ENCODE measurements at places on chromosomes 4 and X.

DNA sequence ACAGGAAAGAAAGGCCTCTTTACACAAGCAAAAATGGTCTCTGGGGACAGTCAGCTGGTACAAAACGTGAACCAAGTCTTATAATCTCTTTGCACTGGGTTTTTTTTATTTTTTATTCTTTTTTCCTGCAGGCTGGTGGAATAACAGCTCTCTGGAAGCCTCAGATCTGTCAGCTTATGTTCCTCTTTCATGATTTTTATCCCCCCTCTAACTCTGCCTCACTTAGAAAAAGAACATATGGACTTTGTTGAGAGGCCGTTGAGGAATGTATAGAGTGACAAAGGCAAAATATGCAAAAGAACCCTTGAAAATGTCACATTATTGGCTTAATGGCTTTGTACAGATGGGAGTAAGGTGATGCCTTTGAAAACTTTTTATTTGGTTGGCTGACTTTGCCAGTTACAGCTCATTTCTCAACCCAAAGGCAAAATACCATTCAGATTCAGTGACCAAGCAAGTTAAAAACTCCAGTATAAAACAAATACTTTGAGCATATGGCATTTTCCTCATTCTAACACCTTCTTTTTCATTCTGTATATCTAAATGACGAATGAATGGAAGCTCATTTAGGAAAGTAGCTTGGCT lies 111.1 kb downstream of the RNF150 start:
- DNase-seq = no peak

DNA sequence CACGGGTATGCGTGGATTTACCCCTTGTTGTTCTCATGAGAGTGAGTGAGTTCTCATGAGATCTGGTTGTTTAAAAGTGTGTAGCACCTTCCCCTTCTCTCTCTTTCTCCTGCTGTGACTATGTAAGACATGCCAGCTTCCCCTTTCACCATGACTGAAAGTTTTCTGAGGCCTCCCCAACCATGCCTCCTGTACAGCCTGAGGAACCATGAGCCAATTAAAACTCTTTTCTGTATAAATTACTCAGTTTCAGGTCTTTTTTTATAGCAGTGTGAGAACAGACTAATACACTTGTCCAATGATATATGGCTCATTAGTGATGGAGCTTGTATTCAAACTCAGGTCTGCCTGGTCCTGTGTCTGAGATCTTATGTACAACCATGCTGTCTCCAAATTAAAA lies 28.5 kb upstream of the RTL3 start:
- DNase-seq = peak; percentile 24

- DNase-seq = no peak
Measured at GRCh38 chrX:5842601-5843000, 386.1 kb downstream of the NLGN4X start.

DNA sequence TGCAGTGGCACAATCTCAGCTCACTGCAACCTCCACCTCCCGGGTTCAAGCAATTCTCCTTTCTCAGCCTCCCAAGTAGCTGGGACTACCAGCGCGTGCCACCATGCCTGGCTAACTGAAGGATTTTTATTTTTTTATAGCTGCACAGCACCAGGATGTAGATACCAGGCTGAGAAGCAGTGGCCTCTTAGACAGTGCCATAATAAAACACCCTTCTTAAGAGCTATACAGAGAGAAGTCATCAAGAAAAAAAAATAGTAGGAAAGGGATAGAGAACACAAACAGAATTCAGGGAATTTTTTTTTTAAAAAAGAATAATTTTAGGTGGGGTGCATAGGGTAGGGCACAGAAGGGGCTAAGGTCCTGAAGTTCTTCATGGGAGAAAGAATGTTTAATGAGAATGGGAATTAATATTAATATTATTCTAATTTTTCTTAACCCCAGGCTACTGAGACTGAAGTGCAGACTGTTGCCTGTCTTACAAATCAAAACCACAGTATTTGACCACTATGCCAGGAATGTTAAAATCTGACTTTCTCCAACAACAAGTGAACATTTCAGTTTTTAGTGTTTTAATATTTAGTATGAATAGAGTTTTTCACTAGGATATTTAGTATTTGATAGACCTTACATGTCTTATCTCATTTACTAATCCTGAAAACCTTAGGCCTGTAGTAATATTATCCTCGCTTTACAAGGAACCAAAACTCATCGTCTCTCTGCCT lies 146.7 kb downstream of the KCNIP4 start:
- DNase-seq = no peak

GRCh38 chrX:12080265-12080664 lies 58.0 kb upstream of the FRMPD4 start:
- DNase-seq = peak; percentile 3

GRCh38 chr4:165519591-165519990 lies 140.8 kb downstream of the CPE start:
- no peak for DNase-seq

- no peak for DNase-seq
Measured at GRCh38 chr4:185480016-185480732, 8.6 kb upstream of the CCDC110 start.

DNA sequence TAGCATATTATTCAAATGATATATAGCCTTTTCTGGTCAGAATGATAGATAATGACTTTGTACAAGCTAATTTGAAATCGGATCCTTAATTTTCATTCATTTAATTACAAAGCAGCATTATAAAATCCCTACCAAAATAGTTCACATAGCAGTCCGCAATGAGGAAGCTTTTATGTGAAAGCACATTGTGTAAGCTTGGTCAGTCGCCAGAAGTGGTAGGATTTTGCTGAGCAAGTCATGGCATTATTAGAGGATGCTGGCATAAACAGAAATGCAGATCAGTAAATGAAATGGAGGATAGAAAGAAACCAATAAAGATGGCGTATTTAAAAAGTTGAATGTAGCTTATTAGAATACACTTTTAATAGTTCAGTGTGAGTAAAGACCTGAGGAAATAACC lies 93.2 kb upstream of the DIAPH2 start:
- peak; percentile 23 for DNase-seq

DNA sequence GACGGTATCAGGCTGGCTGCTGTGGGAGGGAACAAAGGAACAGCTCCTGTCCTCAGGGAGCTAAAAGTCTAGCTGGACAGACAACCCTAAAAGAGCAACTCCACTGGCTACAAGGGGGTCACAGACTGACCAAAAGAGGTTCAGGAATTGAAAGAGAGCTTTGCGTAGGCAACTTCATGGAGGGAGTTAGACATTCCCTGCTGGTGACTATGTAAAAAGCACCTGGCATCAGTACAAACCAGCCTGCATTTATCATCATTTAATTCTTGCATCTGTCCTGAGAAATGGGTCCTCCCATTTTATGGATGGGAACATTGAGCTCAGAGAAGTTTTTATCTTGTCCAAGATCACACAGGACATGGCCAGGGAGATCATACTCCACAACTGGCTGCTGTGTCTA lies 1.4 kb upstream of the LGI2 start:
- no peak for DNase-seq

- DNase-seq = peak; percentile 43
Measured at GRCh38 chrX:41604766-41605543, 83.8 kb upstream of the GPR34 start.

- no peak for DNase-seq
Measured at GRCh38 chr4:4761128-4761982, 98.1 kb upstream of the MSX1 start.

GRCh38 chr4:175946472-175947116 lies 119.0 kb upstream of the WDR17 start:
- peak; percentile 47 for DNase-seq

DNA sequence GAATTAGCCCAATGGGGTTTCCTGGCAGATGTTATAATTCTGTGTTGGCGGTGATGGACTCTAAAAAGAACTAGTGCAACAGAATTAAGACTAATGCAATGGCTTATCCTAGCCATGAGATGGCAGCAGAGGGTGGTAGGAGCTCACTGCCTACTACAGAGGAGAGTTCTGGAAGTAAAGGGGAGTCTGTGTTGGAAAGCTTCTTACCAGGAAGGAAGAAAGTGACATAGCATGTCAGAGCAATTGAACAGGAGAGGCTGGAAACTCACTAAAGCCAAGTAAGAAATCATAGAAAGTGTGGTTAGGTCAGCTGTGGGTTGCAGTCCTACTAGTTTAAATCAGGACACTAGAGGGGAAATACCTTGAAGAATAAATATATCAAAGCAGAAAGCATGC lies 6.3 kb upstream of the TRPC5OS start:
- peak; percentile 32 for DNase-seq

DNA sequence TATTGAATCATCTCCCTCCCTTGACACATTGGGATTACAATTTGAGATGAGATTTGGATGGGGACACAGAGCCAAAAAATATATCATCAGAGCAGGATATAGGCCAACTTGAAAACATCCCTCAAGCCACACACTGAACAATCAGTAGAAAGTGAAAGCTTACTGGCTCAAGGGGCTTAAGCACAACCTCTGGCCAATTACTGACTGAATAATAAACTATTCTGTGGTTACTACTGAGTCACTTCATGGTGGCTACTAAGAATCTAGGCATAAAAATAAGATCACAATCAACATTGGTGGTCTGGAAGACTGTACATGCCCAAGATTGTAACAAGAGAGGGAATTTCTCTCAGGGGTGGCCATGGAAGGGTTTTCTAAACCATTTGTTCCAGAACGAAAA lies 27.4 kb upstream of the GPR174 start:
- no peak for DNase-seq

GRCh38 chrX:46754586-46755061 lies 4.3 kb downstream of the SLC9A7 start:
- DNase-seq = no peak

- no peak for DNase-seq
Measured at GRCh38 chr4:85688055-85688740, 213.2 kb downstream of the ARHGAP24 start.

GRCh38 chr4:85611661-85612060 lies 136.7 kb downstream of the ARHGAP24 start:
- DNase-seq = no peak

DNA sequence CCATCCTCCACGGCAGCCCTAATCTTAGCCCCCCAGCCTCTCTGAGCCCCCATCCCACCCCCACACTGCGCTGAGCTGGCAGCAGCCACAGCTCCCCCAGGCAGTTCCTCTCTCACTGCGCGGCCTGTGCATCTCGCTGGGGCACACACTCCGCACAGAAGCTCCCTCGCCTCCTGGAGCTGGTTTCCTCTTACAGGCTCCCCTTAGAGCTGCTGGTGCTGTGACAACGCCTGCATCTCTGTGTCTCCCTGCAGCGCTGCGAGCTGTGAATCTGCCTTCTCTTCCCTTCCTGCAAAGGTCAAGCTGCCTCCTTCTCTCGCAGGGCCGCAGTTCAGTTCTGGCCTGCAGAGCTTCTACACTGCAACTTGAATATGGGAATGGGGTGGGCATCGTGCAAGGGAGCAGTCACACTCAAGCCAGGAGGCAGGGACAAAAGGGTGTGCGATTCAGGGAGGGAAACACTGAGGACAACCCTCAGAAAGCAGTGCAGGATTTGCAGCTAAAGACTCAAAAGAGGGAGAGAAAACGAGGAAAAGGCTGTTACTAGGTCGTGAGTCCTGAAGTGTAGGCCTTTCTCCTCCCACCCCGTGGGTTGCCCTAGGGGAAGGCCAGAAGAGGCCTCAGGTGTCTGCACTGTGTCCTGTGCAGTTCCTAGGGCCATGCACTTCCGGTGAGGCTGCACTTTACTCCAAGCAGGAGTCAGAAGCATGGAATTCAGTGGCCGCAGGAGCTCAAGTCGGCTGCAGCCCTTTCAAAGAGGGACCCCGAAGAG lies 87.0 kb downstream of the BCOR start:
- no peak for DNase-seq

DNA sequence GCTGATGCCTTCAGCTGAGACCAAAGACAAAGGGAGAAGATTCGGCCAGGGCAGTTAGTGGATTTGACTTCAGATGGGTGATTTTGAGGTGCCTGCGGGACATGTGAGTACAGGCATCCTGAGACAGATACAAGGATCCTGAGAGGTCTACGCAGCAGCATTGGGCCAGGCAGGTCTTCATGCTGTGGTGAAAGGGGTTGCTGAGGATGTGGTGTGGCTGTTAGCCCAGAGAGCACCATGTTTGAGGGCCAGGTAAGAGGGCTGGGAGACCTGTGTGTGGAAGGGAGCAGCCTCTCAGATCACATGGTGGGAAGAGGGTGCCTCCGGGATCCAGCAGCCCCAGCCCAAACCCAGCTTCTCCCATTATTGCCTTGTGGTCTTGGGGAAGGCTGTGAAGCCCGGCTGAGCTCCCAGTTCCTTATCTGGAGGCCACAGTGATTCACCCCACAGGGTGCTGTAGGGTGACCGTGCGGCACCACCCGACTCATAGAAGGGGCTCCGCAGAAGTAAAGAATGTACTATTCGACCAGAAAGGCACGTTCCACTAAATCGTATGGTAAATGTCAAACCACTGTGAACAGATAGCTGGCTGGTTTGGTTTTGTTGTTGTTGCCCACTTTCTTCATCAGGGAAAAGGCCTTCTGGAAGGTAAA lies 27.7 kb upstream of the TADA2B start:
- DNase-seq = no peak

DNA sequence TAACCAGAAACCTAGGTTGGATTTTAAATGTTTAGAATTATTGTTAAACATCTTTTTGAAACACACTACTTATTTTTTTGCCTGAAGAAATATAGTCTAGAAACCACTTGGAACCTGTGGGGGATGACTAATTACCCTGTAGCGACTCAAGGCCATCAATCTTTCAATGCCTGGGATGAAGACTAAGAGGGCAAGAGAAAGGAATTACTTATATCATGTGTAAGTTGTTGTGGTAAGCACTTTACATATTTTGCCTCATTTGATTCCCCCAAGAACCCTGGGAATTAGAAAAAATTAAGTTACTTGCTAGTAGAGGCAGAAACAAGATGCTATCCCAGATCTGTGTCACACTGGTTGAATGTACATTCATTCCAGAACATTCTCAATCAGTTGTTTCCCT lies 170.9 kb upstream of the GRIA3 start:
- no peak for DNase-seq

- peak; percentile 40 for DNase-seq
Measured at GRCh38 chr4:110518889-110519490, 43.0 kb downstream of the ENPEP start.

- no peak for DNase-seq
Measured at GRCh38 chr4:10022346-10023049, 1.2 kb upstream of the SLC2A9 start.

DNA sequence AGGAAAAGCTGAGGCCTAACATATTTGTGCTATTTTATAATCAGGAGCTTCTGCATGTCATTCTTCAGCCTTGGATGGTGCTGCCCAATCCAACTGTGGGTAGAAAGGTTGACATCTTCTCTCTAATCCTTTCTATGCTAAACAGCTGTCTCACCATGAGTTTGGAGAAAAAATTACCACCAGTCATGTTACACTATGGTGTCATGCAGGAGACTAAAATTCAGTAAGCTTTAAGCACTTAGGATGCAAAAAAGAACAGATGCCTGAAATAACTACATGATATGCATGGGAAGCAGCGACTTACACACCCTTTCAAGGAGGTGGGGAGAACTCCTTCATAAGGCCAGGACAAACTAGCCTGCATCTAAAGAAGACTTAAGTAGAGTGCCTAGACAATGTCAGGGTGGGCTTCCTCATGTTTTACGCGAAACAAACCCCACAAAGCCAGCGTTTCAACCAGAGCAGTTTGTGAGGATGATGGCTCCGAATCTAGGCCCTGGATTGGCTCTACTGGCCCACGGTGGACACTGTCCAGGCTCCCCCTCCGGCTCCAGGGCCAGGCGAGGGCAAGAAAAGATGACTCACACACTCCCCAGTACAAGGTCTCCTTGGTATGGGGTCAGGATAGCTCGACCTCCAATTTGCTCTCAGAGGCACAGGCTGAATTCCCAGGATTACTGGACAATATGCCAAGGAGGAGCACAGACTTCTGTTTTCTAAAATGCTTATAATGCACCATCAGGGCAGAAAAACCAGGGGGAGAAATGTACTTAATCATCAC lies 45.1 kb downstream of the STX18 start:
- DNase-seq = no peak

Data from suppressor macrophage treated with lipopolysaccharide for 4 hours (primary cell).